ENCODE measurements at places on chromosomes 7 and 10.

DNA sequence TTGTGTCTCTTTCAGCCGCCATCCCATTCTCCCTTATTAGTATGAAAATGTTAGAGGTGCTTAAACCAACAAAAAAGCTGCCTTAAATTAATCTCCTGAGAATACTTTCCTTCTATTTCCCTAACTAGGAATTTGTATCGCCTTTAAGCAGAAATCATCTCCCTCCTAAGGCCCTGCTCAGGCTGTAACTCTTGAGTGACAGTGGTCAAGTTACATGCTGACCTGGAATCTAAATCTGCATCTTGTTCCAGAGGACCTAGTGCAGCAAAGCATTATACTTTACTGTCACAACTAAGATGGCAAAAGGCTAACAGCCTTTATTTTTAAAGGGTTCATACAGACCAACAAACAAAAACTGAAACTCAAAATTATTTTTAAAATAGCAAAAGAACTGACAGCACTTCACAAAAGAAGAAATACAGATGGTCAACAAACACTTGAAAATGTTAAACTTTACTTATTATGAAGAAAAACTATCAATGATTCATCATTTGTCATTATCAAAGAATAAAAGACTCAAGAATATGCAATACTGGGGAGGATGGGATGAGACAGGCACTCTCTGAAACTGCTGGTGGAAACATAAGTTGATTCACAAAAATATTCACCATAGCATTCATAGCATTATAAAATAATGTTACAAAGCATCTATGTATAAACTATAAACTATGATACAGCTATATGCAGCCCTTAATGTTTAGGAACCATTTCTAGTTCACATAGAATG, 11.0 kb downstream of the CYREN start:
- no peak for DNase-seq

DNA sequence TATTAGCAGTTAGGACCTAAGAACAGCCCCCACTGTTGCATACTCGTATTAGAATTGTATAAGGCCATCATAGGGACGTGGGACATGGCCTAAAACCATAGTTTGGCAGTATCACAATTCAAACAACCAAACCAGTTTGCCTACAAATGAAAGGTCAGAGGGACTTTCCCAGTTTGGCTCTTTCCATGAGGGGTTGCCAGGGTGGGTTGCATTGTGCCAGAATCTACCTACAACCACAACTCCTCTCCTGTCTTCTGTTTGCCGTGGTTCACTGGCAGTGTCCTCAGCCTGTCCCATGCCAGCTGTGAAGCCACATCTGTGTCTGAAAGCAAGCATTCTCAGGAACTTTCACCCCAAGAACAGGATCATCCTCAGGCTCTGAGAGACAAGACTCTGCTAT, 44.5 kb downstream of the PIK3AP1 start:
- DNase-seq, result no peak

DNA sequence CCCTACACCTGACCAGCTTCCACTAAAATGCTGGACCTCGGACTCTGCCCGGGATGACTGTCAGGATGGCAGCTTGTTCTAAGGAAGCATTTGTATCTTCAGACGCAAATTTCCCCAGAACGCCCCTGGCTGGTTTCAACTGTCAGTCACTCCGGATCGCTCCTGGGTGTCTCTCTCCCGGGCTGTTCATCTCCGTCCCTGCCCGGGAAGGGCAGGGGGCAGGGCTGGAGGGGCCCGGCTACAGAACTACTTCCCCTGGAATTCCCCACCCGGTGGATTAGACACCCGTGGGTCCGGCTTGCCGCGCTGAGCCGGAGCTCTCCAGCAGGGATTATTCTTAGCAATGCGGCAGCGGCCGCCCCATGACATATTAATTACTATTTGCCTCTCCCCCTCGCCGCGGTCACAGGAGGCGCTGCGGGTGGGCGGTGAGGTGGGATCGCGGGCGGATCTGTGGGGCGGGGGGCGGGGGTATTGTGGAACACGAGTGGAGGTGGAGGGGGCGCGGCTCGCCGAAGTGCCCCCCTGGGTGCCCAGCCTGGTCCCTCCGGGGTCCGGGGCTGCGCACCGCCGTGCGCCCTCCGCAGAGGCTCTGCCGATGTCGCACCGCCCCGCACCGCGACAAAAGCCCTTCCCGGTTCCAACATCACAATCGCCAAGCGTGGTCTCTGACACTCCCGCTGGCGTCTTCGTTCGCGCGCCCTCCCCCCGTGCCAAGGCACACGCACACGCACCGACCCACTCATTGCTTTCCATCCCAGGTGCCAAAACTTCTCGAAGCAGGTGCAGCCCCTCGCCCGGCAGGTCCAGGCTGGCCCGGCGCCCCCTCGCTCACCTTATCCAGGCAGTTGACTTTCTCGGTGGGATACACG, 276.1 kb upstream of the NEBL start:
- DNase-seq, result no peak

DNA sequence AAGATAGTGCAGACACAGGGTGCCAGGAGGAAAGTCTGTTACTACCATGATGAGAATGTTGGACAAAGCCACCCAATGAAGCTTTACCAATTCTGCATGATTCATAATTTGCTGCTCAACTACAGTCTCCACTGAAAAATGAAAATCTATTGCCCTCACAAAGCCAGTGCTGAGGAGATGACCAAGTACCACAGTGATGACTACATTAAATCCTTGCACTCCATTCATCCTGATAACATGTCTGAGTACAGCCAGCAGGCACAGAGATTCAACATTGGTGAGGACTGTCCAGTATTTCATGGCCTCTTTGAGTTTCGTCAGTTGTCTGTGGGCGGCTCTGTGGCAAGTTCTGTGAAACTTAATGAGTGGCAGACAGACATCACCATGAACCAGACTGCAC, 144.0 kb downstream of the PLCE1 start:
- no peak for DNase-seq
